ENCODE measurements at places on chromosomes 1 and 21. TPM values are rescaled to one million over a fixed set of nuclear protein-coding genes. Genes with fewer than 3 reads are reported as not detected.
A peak's percentile ranks its signal among the peaks of the same experiment; 100 is the strongest.

Gene SH2D5
- polyA plus RNA-seq = 6.5 TPM

Gene TRIM67
- polyA plus RNA-seq = not detected

Gene EXTL2
- 32.5 TPM for polyA plus RNA-seq

GRCh38 chr1:44421446-44421884 is 16.4 kb downstream of the RNF220 start:
- no peak for DNase-seq

DNA sequence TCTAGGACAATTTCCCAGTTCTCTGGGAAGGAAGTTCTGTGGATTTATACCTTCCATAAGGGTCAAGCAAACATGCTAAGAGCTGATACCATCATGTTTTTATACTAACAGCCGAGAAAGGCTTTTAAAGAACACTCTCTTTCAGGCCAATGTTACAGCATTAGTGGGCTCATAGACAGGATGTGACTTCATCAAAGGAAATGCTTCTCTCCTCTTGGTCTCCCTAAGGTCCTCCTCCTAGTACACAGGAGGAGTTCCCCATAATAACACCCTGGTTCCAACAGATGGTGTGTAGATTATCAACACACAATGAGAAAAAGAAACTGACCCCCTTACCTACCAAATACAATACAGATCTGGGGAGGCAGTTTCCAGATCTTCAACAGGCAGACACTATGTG is 26.7 kb upstream of the GLIS1 start:
- DNase-seq = no peak

- DNase-seq = no peak
These were observed 21.6 kb upstream of the MAGOH start for GRCh38 chr1:53259932-53260331.

DNA sequence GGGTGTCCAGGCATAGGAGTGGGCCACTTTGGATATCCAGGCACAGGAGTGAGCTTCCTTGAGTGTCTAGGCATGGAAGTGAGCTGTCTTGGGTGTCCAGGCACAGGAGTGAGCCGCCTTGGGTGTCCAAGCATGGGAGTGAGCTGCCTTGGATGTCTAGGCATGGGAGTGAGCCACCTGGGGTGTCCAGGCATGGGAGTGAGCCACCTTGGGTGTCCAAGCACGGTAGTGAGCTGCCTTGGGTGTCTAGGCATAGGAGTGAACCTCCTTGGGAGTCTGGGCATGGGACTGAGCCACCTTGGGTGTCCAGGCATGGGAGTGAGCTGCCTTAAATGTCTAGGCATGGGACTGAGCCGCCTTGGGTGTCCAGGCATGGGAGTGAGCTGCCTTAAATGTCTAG is 146.3 kb downstream of the C1orf94 start:
- no peak for DNase-seq

DNA sequence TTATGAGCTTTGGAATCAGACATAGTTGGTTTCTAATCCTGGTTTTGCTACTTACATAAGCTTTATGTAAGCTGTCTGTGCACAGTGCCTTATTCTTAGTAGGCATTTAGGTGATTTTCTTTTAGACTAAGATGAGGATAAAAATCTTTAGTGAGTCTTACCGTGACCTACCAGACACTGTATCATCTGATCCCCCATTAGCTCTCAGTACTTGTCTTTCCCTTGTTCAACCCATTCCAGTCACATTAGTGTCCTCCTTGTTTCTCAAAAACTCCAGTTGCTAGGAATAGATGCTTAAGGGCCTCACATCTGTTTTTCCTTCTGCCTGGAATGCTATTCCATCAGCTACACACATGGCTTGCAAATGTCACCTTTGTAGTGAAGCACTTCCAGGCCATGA is 18.8 kb downstream of the PPP1R12B start:
- peak; percentile 23 for DNase-seq

DNA sequence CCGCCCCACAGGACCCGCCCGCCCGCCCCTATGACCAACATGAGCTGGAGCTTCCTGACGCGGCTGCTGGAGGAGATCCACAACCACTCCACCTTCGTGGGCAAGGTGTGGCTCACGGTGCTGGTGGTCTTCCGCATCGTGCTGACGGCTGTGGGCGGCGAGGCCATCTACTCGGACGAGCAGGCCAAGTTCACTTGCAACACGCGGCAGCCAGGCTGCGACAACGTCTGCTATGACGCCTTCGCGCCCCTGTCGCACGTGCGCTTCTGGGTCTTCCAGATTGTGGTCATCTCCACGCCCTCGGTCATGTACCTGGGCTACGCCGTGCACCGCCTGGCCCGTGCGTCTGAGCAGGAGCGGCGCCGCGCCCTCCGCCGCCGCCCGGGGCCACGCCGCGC is 7.9 kb upstream of the IBA57 start:
- DNase-seq = no peak

- no peak for DNase-seq
These were observed 881 bp downstream of the USP25 start for GRCh38 chr21:15730484-15731242.

- DNase-seq = peak; percentile 89
These were observed 24.8 kb downstream of the S100A6 start for GRCh38 chr1:153510984-153511410.

- DNase-seq = no peak
These were observed 83.9 kb upstream of the ARTN start for GRCh38 chr1:43849670-43850069.

- DNase-seq = no peak
These were observed 72.5 kb downstream of the CD34 start for GRCh38 chr1:207838156-207839082.

DNA sequence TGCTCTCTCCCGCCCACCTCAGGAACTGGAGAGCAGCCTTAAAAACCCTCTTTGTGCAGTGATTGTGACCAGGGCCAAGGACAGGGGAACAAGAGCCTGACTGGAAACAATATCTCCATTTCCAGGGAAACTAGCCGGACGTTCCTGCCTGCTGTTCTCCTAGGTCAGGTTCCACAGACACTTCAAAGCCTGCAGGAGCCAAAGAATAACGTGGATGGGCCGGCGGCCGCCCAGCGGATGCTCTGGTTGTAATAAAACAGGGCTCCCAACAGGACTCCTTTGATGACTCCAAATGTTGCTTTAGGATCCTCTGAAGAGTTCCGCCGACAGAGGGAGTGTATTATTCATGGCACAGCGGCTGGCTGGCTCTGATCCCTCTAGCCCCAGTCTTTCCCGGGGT is 162.2 kb downstream of the PLXNA2 start:
- no peak for DNase-seq

DNA sequence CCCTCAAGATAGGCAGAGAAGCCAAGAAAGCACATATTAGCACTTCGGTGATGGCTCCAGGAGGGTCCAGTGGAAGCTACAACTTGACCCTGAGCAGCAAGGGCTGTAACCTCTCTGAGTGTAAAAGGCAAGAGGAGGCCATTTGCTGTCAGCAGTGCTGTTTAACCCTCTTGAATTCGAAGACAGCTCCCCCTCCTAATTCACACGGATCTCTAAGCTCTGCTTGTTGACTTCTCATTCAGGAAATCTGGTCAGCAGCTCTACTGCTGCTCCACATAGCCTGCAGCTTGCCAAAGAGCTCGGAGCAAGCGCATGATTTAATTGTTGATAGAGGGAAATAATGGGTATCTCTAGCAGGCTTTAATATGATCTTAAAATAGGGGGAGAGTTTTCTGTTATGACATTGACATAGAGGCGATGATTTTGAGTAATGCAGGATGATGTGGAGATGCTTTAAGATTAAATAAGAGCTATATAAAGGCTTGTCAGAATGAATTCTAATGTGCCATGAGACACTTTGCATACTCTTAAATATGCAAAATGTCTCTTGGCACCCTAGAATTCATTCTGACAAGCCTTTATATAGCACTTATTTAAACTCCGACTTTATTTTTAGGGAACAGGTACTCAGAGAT is 79.4 kb upstream of the USH2A start:
- DNase-seq = peak; percentile 60
